ENCODE measurements at places on chromosomes 1 and 21.
A peak's percentile ranks its signal among the peaks of the same experiment; 100 is the strongest.

DNA sequence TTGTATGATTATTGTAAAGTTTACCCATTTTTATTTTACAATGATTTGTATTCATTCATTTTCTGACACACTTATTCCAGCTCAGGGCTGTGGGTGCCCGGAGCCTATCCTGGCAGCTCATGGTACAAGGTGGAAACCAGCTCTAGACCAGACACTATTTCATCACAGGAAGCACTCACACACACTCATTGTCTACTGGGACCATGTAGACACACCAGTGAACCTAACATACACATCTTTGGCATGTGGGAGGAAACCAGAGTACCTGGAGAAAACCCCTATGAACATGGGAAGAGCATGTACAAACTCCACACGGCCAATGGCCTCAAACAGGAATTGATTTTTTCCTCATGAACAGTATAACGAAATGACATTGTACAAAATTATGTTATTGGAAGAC, 2.4 kb downstream of the DTL start:
- DNase-seq: no peak

GRCh38 chr1:24418898-24419628, 3.5 kb downstream of the NIPAL3 start:
- no peak for DNase-seq

- DNase-seq: no peak
Measured at GRCh38 chr1:214514032-214514818, 37.2 kb downstream of the PTPN14 start.

GRCh38 chr21:25370311-25370744, 237.0 kb downstream of the MRPL39 start:
- no peak for DNase-seq

GRCh38 chr1:231338270-231339128, at the start of gene SPRTN:
SPRTN (plus strand) TSS chr1:231338293; CDS start chr1:231338384, 91 bp downstream.
- DNase-seq: no peak

DNA sequence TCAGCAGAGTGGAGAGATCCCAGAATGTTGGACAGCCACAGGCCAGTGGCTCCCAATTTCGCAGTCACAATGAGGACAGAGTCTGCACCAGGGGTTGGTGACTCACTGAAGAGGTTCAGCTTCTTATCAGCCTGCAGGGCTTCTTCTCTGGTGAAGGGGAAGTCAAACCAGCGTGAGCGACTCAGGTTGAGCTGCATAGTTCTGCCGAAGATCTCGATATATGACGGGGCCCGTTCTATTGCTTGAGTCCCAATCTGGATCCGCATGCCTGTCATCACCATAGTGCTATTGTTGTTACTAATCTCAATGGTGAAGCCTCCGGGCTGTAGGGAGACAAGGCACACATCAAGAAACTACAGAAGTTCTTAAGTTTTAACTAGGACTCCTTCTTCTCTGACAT, 58.5 kb downstream of the UBR4 start:
- no peak for DNase-seq

GRCh38 chr1:39103328-39104157, 77.4 kb downstream of the NDUFS5 start:
- no peak for DNase-seq

DNA sequence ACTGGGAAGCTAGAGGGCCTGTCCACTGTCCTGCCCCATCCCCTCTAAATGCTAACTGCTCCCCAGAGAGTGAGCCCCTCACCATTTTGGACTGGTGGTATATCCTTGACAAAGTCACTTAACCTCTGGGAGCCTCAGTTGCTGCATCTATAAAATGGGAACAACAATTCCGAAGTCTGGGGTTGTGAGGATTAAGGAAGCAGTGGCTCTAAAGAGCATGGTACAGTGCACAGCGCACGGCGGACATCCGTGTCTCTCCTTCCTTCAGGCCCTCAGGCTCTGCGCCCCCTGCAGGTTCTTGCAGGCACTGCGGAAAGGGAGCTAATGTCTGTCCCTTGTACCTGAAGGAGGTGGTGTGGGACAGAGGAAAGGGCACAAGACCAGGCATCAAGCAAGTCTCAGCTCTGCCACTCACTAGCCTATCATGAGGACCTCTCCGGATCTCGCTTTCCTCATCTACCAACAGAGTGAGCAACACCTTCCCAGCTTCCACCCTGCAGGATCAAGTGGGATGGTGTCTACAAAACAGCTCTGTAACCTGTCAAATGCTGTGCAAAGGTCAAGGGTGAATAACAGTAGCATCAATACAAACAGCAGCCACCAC, 20.1 kb downstream of the ECE1 start:
- DNase-seq: peak; percentile 75

GRCh38 chr1:244850099-244850852, 14.1 kb downstream of the HNRNPU start:
- no peak for DNase-seq

DNA sequence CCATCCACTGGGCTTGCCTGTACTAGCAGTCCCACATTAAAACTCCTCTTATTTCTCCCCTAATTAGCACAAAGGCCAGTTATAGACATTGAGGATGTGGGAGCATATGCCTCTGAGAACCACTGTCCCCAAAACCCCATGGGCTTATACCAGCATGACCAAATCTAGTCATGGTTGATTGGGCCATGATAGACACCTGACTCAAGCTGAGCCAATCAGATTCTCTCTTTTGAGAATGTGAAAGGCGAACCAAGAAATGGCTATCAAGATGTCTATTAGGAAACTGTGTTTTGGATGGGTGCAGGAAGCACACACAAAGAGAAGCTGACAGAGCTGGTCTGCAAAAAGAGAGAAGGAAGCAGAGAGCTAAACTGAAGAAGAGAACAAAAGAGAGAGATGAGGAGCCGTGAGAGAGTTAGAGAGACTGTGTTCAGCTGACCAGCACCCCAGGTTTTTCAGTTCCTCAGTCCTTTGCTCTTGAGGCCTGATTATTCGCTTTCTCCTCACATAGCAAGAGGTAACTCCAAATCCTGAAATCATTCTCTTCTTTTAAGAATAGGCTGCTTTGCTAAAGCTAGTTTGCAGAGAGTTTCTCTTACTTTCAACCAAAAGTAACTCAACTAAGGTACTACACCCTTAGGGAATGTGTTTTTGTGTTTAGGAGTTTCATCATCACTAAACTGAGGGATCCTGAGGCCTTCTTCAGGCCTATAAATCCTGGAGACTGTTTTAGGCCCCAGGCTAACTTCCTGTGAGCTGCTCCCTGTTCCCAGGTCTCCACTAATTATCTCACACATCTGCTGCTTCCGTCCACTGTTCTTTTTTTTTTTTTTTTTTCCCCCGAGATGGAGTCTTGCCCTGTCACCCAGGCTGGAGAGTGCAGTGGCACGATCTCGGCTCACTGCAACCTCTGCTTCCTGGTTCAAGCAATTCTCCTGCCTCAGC, 7.9 kb upstream of the TIPRL start:
- DNase-seq: no peak

DNA sequence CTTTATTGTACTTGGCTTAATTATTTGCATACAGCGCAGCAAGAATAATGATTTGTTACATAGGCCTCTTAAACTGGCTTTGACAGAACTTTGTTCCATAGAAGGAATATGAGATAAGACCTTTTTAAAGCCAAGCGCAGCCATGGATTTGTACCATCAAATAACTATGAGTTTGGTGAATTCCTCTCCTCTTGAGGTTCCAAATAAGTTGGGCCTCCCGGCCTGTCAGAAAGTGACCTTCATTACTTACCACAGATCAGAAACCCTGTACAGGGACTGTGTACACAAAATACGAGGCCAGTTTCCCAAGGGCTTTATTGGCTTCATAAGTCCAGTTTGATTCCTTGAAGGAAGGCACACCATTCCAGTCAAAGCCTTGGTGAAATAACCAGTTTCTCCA, 21.8 kb upstream of the HSD3B1 start:
- DNase-seq: no peak

DNA sequence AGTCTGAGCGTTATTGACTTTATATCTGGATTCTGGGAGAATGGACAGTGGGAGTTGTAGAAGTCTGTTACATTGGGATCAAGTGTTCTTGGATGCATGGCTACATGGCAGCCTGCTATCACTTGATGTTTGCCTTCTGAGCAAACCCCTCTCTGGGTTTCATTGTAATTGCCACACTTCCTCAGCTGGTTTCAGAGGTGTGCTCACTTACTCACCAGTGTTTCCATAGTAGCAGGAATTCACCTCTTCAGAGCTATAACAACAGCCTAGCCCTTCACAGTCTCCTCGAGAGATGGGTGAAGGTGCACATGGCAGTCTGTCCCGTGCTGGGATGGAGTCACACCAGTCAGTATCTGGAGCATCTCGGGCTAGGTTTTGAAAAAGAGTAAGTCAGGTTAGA, 2.6 kb downstream of the ZP4 start:
- no peak for DNase-seq

DNA sequence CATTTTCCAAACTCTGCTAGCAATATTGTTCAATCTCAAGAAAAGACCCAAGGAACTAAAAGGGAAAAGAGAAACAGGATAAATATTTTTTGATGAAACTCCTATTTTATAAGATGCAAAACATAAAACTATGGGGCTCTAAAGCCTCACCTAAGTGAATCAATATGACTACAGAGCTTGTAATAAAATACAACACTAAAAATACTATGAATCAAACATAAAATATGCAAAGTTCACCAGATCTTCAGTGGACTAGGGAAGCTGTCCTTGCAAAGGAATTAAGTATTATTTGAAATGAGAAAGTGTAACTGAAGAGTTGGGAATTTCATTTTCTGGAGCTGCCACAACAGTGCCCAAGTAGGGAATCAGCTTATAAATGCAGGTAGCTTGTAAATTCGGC, 124.5 kb downstream of the CRB1 start:
- no peak for DNase-seq

DNA sequence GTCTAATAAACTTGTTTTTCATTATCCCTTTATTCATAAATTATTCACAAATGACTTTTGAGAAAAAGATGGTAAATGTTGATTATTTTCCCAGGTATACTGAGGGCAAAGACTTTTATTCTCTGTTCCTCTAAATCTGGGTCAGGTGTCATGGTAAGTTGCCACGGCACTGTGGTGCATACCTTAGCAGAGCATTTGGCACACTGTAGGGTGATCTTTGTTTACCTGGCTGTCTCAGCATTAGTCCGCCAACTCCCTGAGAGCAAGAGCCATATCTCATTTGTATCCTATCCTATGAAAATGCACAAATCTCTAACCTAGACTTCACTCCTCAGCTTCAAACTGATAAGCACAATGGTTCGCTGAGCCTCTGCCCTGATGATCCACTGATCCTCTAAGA, 24.9 kb downstream of the GDAP2 start:
- no peak for DNase-seq

GRCh38 chr1:204326771-204327300, 32.9 kb downstream of the PLEKHA6 start:
- no peak for DNase-seq

GRCh38 chr21:34073749-34074282, 438 bp downstream of the MRPS6 start:
- peak; percentile 43 for DNase-seq

- no peak for DNase-seq
Measured at GRCh38 chr1:168881656-168882260, 152.8 kb upstream of the DPT start.

DNA sequence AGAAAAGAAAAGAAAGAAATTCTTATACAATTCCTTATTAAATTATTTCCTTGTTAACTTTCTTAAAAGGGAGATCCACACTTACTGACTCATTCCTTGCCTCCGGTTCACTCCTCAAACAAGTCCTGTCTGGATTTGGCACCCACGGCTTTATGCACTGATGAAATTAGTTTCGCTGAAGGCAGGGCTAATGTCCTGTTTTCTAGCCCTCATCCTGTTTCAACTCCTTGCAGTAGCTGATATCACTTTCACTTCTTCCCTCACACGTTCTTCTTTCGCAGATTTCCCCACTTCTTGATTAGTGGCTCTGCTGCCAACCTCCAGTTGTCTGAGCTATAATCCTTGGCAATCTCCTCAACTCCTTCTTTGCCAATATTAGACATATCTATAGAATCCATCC, 215.2 kb downstream of the URB2 start:
- no peak for DNase-seq

DNA sequence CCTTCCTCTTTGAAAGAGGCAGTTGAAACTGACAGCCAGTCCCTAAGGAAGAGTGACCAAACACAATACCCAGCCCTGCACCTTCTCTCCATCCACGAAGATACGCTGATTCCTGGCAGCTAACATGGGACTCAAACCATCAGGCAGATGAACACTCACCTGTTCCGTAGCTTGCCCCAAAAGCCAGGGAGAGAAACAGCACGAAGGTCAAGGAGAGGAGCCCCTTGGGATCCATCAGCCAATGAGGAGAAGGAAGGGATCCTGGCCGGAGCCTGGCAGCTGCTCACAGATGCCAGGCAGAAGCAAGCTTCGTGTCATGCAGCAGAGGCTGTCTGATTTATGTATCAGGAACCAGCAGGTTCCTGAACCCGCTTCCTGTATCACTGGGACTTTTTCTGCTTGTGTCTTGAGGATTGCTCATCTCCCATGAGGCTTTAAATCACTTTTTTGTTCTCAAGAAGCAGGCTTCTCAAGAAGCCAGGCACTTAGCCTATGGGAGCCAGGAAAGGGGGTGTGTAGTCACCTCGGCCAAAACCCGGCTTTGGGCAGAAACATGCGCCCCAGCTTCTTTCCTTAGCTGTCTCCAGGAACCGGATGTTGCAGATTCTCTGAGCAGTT, at the start of gene SLAMF1:
Gene SLAMF1, minus strand, starts transcription at position 334 of the 618 bp plus-strand sequence. Its CDS starts 99 bp downstream, at position 235.
- DNase-seq: peak; percentile 48

DNA sequence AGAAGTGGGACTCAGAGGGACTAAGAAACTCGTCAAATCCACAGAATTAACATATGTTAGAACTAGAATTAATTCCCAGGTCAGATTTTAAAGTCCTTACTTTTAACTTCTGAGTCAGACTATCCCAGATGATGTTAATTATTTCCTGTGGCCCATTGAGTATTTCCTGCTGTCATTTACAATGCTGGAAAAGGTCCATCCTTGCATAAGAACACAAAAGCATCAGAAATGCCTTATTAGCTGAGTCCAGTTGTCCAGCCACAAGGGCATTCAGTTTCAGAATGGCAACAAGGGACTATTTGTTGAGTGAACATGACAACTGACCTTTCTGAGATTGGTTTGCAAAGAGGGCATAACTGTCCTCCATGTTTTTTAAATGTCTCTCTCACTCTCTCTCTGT, 16.5 kb upstream of the HIVEP3 start:
- no peak for DNase-seq

DNA sequence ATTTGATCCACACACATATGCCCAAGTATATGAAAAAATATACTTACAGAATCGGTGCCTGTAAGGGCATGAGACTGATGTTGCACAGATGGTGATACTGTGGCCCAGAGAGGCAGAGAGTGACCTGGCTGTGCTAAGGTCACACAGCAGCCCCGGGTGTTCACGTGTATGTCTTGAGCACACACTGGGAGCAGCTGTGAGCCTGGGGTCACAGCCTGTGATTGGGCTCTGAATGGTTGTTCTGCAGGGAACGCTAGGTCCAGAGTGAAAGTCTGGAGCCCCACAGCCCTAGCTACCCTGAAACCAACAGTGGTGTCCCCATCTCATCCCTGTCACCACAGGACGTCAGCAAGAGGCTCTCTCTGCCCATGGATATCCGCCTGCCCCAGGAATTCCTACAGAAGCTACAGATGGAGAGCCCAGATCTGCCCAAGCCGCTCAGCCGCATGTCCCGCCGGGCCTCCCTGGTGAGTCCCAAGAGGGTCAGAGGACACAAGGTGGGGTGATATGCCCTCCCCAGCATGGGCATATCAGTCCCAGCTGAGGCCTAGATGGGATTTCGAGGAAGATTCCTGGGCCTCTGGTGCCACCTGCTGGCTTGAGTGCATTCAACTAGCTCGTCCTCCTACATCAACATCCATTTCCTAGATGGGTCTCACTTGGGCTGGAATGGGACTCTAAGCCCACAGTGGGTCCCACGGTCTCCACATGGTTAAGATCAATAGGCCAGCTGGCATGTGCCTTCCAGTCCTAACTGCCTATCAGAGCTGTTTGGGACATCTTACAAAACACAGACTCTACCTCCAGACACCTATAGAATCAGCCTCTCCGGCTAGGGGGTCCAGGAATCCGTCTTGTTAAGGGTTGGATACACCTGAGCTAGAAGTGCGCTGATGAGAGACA, 19.7 kb downstream of the CDK18 start:
- DNase-seq: peak; percentile 58

Measured in CD4-positive, alpha-beta T cell treated with Interferon gamma for 1 hour (primary cell).